Mammary epithelial cell (primary cell): ENCODE measurements at places on chromosomes 1 and 21. TPM values are rescaled to one million over a fixed set of nuclear protein-coding genes. Genes with fewer than 3 reads are reported as not detected.
A peak's percentile ranks its signal among the peaks of the same experiment; 100 is the strongest.

The PROK1 gene
- polyA plus RNA-seq: not detected

The NUP210L gene
- polyA plus RNA-seq: not detected

The SLAMF9 gene
- 0.15 TPM for polyA plus RNA-seq

The TNNI3K gene
- 0.14 TPM for polyA plus RNA-seq

The AGT gene
- not detected for polyA plus RNA-seq

The LCE6A gene
- not detected for polyA plus RNA-seq

The BCAR3 gene
- polyA plus RNA-seq: 123 TPM

DNA sequence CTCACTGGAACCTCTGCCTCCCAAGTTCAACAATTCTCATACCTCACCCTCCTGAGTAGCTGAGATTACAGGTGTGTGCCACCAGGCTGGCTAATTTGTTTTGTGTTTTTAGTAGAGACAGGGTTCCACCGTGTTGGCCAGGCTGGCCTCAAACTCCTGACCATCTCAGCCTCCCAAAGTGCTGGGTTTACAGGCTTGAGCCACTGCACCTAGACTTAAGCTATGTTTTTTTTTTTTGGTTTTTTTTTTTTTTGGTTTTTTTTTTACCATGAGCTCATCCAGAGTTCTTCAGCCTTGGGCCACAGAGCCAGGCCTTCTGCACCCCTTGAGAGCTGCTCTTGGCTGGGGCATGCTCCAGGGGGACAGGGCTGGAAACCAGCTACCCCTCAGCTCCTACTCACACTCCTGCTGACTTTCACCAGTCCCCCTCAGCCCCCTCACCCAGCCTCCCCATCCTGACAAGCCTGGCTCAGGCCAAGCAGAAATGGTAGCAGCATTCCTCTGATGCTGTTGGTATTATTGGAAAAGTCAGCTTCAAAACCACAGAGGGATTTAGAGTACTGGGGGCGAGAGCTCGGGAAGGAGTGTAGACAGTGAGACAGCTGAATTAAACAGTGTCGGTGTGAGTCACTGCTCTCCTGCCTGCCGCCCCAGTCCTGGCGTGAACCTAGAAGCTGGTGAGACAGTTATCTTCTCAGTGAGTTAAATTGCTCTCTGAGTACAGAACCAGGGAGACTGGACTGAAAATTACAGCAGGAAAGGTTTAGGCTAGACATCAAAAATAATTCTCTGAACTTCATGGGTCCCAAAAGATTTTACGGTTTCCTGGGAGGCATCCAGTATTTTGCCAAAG, 63.7 kb downstream of the NAV1 start:
- DNase-seq: peak; percentile 32

DNA sequence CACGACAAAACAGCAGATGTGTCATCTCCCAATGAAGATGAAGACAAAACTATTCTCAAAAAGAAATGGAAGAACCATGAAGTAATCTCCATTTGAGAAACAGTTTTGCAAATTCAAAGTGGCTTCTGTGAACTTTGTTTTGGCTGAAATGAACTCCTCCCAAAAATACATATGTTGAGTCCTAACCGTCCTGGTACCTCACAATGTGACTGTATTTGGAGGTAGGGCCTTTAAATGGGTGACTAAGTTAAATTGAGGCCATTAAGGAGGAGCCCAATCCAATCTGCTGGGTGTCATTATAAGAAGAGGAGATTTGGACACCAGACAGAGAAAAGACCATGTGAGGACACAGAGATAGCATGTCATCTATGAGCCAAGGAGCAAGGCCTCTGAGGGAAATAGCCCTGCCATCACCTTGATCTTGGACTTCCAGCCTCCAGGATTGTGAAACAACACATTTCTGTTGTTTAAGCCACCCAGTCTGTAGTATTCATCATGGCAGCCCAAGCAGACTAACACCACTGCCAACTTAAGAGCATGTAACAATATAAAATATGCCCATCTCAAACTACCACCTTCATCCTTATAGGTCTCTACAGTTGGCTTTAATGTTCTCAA, 38.3 kb upstream of the KCNE1 start:
- no peak for DNase-seq

DNA sequence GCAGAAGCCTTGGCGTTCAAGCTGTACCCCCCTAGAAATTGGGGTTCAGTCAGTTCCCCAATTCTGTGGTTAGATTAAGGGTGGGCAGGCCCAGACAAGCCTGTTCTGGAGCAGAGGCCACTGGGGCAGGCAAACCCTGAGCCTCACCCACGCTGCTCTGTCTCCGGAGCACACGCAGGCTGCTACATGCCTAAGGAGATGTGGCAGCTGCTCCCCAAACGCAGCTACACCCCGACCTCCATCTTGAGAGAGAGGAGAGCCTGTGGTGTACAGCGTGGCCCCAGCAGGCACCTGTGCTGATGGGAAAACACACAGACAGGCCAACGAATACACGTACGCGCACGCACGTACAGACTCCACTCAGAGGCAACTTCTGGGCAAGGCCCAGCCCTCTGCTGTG, 33.9 kb upstream of the GRHL3 start:
- peak; percentile 86 for DNase-seq

DNA sequence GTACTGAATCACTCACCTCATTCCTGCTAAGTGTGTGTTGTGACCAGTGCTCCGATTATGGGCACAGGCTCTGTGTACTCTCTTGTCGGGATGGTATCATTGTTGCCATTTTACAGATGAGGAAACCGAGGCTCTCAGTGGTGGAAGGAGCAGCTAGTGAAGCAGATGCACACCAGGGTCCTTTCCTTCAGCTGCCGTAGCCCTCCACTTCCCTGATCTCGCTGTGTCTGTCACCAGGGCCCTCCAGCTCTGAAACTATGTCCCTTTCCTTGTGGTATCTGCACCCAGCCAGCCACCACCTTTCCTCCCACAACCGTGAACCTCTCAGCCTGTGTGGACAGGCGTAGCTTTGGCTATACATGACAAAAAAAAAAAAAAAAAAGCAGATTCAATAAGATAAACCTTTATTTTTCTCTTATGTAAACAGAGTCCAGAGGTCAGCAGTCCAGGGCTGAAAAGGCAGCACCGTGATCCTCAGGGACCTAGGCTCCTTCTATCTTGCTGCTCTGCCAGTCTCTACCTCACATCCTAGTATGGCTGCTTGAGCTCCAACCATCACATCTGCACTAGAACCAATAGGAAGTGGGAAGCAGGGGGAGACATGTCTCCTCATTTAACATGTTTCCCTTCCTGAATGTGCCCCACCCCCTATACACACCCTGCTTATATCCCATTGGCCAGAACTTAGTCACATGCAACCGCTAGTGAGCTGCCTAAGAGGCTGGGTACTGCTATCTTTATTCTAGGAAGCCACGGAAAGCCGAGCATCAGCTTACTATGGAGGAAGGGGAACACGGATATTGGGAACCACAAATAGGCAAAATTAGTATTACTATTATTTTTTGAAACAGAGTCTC, 44.3 kb downstream of the TMEM51 start:
- no peak for DNase-seq

DNA sequence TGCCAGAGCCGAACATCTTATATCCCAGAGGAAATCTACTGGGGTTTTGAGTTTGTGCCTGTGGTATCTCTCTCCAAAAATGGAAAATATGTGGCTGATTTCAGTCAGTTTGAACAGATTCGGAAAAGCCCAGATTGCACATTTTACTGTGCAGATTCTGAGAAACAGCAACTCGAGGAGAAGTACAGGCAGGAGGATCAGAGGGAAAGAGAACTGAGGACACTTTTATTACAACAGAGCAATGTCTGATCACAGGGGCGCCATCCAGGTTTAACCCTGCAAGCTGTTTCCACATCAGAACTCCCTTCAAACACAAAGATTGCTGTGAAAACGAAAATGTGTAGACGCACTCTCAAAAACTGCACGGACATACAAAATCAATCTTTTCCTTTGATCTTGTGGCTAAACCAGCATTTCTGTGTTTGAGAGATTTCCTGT, 43.4 kb downstream of the KCNJ15 start:
- no peak for DNase-seq

DNA sequence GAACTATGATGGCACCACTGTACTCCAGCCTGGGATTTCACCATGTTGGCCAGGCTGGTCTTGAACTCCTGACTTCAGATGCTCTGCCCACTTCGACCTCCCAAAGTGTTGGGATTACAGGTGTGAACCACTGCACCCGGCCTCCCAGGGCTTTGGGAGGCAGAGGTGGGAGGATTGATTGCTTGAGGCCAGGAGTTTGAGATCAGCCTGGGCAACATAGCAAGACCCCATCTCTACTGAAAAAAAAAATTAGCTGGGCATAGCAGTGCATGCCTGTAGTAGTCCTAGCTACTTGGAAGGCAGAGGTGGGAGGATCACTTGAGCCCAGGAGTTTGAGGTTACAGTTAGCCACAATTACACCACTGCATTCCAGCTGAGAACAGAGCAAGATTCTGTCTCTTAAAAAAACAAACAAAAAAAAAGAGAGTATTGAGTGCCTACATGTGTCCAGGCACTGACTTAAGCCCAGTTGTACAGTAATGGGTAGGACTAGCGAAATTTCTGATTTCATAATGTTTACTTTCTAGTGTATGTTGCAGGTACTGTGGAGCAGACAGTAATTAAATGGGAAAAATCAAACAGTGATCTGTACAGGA, 4.2 kb downstream of the MANEAL start:
- peak; percentile 70 for DNase-seq

- no peak for DNase-seq
These were observed 27.5 kb upstream of the ATF3 start for GRCh38 chr1:212581034-212581433.

DNA sequence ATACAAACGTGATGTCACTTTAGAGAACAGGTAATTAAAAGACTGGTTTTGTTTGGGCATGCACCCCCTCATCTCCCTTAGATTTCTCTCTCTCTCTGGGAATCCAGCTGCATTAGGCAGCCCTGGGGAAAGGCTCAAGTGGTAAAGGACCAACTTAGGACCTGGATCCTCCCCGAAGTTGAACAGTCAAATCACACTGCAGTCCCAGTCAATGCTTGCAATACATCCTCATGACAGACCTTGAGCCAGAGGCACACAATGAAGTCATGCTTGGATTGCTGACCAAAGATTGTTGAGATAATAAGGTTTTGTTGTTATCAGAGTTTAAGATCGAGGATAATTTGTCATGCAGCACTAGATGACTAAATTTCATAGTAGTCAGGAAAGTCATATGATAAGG, 1285.8 kb upstream of the NCAM2 start:
- no peak for DNase-seq

DNA sequence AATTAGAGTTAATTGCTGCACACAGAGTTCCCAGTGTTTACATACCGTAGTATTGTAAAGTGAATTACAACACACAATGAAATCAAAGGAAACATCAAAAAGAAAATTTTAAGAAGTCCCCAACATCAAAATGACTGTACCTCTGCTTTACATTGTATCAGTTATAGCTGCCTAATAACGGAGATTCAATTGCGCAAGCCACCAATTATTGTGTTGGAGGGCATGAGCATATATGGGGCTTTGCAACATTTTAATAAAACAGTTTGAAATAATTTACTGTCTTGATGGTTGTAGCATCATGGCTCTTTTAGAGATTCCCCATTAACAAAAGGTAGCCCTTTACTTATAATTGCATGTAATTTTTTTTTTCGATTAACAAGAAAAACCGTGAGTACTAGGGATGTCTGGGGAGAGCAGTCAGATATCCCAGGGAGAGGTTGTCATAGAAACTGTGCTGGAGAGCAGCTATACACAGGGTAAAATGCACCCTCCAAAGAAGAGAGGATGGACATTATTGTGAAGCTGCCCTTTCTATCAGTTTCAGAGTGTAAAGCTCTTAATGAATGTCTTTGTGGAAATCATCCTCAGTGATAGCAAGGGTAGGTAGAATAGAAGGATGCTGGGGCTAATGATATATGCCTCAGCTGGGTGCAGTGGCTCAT, 55.9 kb upstream of the BTG3 start:
- DNase-seq: no peak

DNA sequence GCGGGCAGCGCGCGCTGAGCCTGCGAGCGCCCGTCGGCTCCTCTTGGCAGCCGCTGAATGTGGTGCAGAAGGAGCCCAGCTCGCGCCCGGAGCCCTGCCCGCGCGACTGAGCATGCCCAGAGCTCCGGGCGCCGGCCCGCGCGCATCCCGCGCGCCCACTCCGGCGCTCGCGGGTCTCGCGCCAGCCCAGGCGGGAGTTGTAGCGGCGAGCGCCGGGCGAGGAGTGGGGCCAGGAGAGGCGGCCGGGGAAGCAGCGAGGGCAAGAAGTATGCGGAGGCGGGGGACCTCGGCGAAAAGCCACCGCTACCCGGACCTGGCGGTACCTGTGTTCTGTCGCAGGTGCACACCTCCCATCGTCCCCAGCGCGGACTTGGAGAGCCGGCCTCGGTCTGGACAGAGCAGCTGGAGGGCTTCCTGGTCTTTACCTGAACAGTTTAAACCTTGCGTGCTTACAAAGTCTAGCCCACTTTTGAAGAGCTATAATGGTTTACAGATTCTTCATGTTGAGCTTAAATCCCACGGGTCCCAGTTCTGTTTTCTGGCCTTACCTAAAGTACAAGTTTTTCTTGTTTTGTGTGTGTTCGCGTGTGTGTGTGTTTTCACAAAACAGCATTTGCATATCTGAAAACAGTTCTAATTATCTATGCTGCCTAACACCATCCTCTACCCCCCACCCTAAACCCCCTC, at the start of gene DDAH1:
DDAH1 (minus strand) TSS at position 61 of the 687 bp plus-strand sequence. CDS start 114 bp downstream, outside the sequence.
- DNase-seq: peak; percentile 54

DNA sequence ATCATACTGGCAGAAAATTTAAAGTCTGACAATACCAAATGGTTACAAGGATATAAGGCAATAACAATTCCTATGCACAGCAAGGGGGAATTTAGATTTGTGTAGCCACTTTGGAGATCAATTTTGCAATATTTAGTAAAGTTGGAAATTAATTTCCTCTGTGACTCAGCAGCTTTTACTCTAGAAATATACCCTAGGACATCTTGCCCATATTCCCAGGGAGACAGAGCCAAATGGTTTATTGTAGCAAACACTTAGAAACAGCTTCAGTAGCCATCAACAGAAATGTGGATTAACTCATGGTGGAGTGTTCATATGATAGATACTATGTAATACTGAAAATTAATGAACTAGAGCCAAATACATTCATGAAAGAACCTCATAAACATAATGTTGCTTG, 104.6 kb downstream of the BACH1 start:
- DNase-seq: no peak

DNA sequence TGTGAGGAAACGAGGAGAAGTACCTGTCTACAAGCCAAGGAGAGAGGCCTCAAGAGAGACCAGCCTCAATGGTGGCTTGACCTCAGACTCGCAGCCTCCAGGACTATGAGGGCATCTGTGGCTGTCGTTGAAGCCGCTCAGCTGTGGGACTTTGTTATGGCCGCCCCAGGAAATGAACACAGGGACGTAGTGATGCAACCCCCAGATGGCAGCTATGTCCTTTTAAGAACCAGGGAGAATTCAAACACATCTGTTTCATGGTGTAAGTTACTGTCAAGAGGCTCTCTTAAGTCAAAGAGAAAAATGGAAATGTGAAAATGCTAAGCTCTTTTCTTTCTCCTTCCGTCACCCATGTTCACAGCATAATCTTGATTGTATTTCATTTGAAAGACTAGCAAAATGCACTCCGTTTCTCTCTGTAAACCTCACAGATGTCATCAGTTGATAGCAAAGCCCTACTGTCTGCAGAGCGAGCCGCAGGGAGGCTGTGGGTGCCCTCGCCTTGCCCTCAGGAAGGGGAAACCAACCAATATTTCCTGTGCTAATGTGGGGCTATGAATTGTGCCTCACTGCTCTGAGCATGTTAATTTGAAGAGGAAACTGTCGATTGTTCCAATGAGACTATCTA, 21.3 kb downstream of the UBASH3A start:
- DNase-seq: no peak
